A549 treated with AZD2906 at 1 μM for 4 hours (cell line): ENCODE measurements at places on chromosomes 1 and 21. TPM values are rescaled to one million over a fixed set of nuclear protein-coding genes. Genes with fewer than 3 reads are reported as not detected.

The CFHR5 gene
- total RNA-seq: not detected in 5 replicates

The MAEL gene
- not detected in 5 replicates for total RNA-seq

The LINGO4 gene
- not detected in 5 replicates for total RNA-seq

The CFAP141 gene
- 0.37 TPM in 1 of 5 replicates, not detected in the others for total RNA-seq

The MEX3A gene
- 1.2 to 2.6 TPM (median 2.1 TPM) in 5 replicates for total RNA-seq

The PCAT6 gene
- 2.6 to 4.4 TPM (median 3.5 TPM) in 5 replicates for total RNA-seq

The ZFYVE9 gene
- 7.0 to 9.4 TPM (median 7.9 TPM) in 5 replicates for total RNA-seq

The TNN gene
- total RNA-seq: not detected in 5 replicates
